Fibroblast of skin of right biceps (primary cell): ENCODE measurements at places on chromosomes 12 and 14.
A peak's percentile ranks its signal among the peaks of the same experiment; 100 is the strongest.

GRCh38 chr12:109304485-109304884 lies 4.6 kb downstream of the FOXN4 start:
- no peak for DNase-seq

- no peak for DNase-seq
Measured at GRCh38 chr12:3281588-3282383, 204.6 kb downstream of the TSPAN9 start.

DNA sequence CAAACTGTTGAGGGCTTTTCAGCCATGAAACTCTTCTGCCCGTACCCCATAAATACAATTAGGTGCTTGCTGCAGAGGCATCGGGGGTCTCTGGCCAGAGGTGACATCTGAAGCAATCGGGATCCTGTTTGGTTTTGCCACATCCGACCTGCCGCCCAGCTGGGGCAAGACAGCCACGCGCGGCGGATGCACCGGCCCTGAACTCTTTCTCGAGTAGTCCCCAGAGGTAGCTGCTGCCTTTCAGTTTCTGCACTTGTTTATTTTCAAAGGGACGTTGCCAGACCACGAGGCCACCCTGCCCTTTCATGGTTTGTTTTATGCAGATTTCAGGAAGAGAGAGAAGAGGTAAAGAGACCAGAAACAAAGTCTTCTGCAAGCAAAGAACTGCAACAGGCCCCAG lies 10.6 kb upstream of the MLXIP start:
- peak; percentile 32 for DNase-seq

DNA sequence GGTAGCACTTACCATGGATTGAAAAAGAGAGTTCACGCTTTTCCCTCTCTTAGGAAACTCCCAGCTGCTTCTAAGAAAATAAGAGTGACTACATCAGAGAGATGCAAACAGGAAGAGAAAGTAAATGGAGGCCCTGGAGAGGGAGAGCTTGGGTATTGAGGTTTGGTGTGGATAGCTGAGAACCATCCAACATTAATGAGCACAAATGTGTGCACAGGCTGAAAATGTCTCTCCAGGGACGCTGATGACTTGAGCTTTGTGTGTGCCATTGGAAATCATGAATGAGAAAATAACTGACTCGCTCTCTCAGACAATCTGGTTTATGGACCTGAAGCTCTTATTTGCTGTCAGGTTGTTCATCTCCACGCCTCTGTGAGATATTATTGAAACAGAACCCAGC lies 318.8 kb downstream of the NRXN3 start:
- no peak for DNase-seq

GRCh38 chr12:79558924-79559469 lies 131.8 kb downstream of the PAWR start:
- DNase-seq = no peak

DNA sequence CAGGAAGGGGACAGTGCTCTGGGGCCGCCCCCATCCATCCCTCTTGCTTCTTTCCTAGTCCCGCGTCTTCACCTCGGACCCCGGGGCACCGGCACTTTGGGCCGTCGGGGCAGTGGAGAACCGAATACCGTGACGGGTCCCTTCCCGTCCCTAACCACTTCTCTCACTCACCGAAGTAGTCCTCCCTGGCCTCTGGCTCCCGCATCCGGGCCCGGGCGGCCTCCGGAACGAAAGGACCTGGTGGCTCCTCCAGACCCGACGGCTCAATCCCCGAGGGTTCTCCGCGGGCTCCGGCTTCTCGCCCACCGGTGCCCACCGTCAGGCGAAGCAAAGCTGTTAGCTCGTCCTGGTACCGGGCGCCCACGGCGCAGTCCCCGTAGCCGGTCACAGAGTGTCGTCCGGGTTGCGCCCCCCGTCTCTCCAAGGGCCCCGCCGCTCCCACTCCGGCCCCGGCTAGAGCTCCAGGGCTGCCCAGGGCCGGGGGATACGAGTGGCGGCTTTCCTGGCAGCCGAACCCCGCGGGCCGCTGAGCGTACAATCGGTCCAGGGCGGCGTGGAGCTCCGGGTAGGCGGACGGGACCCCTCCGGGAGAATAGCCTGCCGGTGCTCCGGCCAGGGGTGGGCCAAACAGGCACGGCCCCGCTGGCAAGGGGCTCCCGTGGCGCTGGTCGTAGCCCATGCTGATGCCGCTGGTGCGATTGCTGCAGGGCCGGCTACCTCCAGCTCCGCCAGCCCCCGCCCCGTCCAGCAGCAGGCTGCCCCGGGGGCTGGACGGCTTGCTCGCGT lies 1.1 kb downstream of the AJUBA start:
- no peak for DNase-seq

DNA sequence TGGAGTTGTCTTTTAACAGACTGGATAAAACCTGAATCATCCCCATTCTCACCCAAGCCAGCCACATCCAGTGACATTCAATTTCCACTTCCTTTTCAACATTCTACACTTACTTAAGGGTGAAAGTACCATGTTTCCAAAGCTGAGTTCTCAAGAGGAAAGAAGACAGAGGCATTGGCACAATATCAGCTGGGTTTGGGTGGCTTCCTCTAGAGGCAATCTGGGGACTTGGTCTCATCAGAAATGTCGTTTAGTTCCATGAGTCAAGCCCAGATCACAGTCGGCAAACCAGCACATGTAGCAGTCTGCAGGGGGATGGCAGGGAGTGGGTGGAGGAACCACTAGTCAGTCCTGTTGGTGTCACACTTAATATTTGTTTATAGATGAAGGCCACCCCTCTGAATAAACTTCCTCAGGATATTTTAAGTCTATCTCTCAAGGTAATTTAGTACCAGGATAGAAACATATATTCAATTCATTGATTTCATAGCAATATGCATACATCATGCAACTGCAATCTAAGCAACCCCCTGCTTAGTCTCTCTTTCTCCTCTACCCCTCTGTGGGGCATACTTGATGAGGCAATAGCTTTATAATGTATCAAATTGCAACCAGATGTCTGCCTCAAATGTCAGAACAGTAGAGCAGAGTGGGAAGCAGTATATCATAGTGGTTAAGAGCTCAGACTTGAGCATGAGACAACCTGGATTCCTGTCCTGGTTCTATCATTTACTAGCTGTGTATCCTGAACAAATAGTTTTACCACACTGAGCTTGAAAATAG lies 3.0 kb downstream of the SRRM4 start:
- DNase-seq = no peak

DNA sequence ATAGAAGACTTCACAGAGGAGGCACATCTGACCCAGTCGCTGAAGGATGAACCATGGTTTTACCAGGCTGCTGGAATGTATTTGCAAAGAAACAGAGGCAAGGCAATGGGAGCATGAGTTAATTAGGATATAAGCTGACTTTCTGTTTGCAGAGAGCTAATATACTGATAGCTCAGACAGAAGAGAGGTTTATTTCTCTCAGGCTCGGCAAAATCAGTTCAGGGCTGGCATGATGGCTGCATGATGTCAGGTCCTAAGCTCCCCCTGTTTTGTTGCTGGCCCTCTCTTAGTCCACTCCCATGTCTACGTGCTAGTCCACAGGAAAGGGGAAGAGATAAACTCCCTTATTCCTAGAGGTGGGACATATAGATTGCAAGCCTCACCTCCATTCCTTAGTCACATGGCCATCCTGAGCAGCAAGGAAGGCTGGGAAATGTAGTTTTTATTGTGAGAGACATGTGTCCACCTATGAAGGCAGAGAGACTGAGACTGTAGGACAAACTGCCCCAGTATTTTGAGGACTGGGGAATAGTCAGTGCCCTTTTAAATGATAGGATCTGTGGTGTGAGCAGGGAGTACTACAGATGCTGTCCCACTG lies 224.5 kb downstream of the VRK1 start:
- DNase-seq = no peak

GRCh38 chr12:10027721-10028120 lies 2.8 kb upstream of the CLEC9A start:
- DNase-seq = peak; percentile 32

DNA sequence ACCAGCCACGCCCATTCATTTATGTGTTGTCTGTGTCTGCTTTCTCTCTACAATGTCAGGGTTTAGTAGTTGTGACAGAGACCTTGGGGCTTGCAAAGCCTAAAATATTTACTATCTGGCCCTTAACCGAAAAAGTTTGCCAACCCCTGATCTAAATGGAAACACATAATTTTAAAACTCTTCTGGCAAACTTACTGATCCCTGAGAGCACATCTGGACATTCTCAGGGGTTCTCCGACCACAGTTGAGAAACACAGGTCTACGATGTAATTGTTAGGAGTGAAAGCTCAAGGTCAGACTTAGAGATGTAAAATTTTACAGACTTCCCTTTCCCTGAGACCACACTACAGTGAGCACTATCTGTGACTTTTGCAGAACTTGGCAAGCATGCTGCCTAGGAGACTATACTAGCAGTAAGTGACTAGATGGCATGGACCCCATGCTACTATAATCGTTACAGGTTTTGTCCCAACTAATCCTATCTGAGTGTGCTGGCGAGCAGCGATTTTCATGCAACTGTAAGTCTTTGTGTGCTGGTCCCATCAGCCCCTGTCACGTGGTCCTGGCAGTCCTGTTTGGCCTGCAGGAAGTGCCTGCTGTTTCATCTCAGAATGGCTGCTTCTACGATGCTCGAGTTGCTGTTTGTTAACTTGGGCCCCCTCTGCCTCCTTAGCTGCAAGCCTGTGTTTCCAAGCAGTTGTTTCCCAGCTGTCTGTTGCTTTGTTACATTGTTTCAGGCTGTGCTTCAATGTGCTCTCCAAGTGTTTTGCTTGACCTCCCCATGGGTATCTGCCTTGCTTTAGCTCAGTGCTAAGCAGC lies 21.6 kb downstream of the TMTC2 start:
- peak; percentile 3 for DNase-seq

- DNase-seq = peak; percentile 32
Measured at GRCh38 chr12:75662511-75663159, 151.2 kb upstream of the KRR1 start.

DNA sequence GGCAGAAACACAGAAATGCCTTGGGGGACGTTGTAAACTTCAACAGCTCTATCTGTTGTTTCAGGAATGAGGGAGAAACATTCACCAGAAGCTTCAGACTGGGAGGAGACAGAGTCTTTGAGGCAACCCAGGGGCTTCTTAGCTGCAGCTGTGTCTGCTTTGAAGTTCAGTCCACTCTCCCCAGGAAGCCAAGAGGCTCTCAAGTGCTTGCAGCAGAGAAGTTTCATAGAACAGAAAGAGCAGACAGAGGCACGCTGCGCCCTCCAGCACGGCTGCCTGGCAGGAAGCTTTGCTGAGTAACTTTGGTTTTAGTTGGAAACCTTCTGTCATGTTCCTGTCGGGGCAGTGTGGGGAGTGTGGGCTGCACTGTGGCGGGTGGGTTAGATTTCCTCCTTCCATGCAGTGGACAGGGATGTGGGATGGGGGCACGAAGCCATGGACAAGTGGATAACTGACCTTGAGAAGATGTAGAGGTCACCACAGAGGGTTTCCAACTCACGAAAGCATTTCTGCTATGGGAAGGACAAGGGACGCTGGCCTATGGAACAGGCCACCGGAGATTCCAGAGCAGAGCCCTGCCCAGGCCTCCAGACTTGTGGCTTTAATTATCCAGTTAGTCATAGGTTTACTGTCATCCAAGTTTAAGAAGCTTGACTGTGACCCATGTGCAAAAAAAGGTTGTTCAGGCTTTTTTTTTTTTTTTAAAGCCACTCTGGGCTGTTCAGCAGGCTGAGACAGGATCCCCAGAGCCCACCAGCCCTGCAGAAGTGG lies 107.7 kb downstream of the ARF6 start:
- peak; percentile 94 for DNase-seq

DNA sequence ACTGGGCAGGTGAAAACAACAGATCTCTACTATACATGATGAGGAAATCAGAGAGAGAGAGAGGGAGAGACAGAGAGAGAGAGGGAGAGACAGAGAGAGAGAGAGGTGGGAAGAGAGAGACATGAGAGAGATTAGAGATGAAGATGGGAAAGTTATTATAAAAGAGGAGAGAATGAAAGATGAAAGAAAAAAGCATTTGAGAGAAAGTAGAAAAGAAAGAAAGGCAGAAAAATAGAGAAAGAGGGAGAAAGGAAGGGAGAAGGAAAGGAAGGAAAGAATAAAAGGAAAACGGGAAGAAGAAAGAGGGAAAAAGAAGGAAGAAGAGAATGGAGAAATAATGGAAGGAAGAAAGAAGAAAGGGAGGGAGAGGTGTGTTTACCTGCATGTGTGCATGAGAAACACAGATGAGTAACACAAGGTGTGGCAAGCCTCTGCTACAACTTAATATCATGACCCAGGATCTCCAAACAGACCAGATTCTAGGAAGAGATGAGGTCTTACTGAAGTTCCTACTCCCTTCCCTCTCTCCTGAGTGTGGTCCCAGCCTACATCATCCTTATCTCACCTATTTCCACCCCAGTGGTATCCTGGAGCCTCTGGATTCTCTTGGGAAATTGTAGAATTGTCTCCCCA lies 176.3 kb downstream of the C12orf75 start:
- DNase-seq = no peak

- no peak for DNase-seq
Measured at GRCh38 chr14:82138431-82138830, 604.8 kb upstream of the SEL1L start.

GRCh38 chr12:9037431-9037830 lies 48.1 kb downstream of the KLRG1 start:
- no peak for DNase-seq

- DNase-seq = no peak
Measured at GRCh38 chr12:52910248-52910883, 5.5 kb upstream of the KRT8 start.

GRCh38 chr12:122206976-122207375 lies 3.5 kb downstream of the B3GNT4 start:
- no peak for DNase-seq

- no peak for DNase-seq
Measured at GRCh38 chr12:3203713-3204112, 126.5 kb downstream of the TSPAN9 start.

GRCh38 chr14:52023518-52023917 lies 34.2 kb downstream of the RTRAF start:
- DNase-seq = peak; percentile 84

GRCh38 chr14:61355892-61356325 lies 34.5 kb downstream of the PRKCH start:
- peak; percentile 63 for DNase-seq

DNA sequence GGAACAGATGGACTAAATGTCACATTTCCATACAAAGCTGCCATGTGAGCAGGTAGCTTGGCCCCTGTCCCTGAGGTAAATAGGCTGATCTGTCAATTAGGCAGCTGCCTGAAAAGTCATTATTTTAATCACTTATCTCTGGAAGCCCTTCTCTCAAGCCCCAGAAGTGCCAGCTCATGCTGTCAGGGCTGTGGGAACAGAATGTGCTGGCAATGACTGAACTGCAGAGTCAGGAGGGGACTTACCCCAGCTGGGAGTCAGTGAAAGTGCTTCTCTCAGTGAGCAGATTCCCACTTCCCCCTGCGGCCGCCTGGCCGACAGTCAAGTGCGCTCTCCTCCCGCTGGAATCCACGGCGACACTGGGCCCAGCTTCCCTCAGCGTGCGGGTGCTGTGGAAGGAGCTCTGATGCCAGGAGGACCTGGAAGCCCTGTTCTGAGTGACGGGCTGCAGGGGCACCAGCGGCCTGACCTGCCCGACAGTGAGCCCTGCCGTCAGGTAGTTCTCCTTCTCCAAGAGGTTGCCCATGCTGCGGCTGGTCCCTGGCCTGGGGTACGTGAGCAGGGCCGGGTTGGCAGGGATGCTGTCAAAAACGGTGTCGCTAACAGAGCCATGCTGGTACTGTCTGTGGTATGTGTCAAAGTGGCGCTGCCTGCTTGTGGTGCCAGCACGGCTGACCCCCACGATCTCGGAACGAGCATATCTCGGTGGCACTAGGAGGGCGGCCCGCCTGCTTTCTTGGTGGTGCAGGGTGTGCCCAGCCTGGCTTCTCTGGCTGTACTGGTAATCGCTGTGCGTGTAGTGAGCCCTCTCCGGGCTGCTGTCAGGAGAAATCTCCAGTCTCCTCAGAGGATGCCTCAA lies 18.7 kb downstream of the PKP2 start:
- DNase-seq = no peak
